Right forelimb (tissue), 1 donor: ENCODE measurements at places on chromosomes 16 and 17.

DNA sequence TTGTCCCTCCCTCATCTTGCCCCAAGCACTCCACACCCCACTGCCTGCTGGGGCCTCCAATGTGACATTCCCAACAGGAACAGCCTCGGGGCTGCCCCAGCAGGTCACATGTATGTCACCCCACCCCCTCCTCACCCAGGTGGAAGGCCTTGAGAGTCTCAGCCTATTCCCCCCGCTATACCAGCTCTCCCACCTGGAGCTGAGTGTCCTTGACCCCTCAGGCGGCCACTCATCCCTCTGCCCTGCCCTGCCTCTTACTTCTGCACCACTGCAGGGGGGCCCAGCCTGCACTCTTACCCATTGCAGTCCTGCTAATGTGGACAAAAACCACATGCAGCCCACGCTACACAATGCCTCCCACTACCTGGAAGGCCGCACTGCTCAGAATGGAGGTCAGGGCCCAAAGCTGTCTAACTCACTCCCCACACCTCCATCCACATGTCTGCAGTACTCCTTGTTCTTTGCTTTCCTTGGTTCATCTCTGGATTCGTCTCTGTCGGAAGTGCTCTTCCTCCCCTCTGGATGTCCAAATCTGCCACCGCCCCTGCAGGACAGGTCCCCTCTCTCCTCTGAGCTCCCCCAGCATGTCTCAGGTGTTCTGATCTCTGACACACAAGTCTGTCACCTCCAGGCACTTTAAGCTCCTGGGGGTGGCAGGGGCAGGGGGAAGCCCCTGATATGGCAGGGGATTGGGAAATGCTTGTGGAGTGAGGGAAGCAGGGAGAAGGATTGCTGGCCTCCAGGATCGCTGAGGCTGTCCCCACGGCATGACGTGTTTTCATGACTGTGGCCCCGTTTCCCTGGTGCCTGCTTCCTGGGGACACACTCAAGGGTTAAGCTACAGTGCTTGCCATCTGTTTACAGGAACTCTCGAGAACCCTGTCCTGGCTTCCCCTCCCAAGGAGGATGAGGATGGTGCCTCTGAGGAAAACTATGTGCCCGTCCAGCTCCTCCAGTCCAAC, 20.8 kb downstream of the TRPV2 start:
- DNase-seq, result no peak

DNA sequence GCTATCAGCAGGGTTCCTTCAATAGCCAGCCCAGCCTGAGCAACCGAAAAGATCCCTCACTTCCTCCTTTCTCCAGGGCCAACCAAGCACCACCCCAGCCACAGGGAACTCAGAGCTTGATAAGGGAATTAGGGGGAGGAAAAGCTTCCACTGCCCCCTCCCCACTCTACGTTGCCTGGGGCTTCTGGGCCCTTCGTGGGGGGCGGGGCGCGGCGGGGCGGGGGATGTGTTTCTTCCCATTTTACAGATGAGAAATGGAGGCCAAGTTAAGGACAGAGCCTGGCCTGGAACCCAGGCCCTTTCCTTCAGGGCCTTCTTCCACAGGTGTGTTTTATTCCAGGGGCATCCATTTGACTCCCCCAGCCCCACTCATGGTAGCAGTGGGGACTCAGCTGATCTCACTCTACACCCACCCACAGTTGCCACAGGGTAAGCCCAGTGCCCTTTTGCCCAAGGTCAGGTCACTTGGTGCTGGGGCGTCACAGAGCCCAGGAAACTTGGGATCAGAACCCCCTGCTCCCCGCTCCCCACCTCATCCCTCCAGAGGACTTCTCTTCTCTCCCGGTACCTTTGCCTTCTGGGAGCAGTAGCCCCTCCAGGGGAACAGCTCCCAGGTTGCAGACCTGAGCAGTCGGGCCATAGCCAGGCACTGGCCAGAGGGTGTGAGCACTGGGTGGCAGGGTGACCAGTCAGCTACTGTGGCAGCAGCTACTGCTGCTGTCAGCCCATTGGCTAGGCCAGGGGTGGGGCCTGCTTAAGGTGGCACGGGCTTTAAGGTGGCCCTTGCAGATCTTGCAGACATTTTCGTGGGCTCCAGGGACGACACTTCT, at the start of gene LDHD:
TSS of gene LDHD (minus strand) at position 700 of the 830 bp plus-strand sequence. CDS start at position 640, 60 bp downstream.
- DNase-seq, result no peak

DNA sequence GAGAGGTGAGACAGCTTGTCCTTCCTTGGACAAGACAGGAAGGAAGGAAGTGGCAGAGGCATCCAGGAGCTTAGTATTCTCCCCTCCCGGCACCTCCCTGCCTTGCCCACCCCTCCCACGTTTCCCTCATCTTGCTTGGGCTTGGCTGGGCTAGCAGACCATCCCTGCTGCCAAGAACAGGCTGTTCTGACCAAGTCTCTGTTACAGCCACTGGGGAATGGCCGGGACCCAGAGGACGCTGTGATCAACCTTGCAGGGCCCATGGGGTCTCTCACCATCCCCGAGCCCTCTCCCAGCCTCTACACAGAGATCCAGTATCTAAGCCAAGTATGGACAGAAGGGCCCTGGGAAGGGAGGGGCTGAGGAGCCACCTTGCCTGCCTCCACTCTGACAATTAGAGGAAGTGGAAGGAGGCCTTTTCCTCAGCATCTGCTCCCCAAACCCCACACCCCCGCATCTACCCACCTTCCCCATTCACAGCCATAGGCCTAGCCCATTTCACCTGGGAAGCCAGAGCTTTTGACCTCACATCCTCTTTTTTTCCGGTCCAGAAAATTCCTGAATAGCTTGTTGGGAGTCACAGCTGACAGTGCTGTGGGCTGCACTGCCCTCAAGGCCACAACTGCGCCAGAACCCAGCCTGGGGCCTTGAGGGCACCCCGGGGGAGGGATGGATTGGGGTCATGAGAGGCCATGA, 14.1 kb downstream of the CD300LG start:
- DNase-seq, result no peak

DNA sequence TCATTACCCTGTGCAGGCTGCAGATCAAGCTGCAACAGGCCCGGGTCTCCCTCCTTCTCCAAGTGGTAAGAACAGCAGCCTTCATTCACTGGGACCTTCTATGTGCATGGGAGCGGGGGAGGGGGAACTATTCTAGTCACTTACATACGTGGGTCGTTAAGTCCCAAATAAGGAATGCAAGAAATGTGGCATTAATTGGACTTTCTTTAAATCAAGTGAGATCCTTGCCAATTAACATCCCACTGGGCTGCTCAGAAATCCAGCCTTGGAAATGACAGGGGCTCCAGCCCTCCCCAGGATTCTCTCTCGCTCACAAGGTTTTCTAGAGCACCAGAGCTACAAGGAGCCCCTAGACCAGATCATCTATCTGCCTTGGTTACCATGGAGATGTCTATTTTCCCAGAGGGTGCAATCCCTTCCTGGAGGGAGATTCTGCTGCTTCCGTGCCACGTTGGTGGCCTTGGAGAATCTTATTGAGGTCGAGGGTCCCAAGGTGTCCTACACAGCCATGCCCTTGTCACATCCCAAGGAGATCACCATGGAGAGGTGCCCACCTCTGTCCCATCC, 5.2 kb upstream of the EIF1 start:
- no peak for DNase-seq

DNA sequence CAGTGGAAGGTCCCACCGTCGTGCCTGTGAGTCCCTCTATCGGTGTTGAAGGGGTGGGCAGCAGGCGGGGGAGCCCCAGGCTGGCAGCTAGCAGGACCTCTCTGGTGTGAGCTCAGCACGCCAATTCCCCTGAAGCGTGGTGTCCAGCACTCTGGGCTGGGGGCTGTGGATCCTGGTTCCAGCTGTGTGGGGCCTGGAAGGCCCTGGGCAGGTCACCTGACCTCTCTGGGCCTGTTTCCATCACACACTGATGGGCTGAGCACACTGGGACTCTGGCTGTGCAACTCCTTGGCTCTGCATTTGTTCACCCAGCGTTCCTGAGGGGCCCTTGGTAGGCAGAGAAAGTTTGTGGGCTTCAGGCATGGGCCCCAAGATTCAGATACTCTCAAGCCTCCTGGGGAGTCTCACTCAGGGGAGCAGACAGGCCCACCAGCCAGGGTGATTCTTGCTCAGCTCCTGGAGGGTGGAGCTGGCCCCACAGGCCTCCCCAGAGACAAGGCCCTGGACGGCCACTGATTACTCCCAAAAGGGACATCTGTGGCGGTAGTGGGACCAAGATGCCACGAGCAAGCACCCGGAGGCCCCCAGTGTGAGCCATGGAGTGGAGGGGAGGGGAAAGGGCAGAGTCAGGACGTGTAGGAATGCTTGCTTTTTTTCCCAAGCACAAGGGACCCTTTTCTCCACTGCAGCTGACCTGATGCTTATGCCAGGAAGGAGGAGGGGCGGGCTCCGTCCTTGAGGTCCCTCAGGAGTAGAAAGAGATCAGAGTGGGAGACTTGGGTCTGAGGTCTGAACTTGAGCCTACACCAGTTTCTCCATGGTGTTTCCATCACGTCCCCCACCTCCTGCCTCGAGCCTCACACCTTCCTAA, 8.5 kb downstream of the SCGB1C2 start:
- DNase-seq, result no peak

- no peak for DNase-seq
Observed at GRCh38 chr17:58329035-58329809, 627 bp upstream of the TSPOAP1 start.

DNA sequence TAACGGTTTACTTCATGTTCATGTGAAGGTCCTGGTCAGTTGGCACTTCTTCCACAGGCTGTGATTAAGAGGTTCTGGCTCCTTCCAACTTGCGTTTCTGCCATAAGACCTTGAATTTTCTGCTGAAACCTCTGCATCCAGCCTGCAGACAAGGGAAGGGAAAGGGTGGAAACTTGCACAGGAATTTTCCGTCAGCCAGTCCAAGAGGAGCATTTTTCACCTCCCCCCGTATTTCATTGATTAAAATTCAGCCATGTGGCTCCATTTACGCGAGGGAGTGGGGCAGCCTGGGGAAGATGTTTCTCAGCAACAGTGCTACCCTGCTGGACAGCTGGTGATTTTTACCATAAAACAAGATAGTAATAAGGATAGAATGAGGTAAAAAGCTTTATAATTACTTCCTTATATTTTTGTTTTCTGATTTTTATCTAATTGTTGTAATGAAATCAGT, 101.5 kb upstream of the SMIM36 start:
- peak; percentile 51 for DNase-seq

DNA sequence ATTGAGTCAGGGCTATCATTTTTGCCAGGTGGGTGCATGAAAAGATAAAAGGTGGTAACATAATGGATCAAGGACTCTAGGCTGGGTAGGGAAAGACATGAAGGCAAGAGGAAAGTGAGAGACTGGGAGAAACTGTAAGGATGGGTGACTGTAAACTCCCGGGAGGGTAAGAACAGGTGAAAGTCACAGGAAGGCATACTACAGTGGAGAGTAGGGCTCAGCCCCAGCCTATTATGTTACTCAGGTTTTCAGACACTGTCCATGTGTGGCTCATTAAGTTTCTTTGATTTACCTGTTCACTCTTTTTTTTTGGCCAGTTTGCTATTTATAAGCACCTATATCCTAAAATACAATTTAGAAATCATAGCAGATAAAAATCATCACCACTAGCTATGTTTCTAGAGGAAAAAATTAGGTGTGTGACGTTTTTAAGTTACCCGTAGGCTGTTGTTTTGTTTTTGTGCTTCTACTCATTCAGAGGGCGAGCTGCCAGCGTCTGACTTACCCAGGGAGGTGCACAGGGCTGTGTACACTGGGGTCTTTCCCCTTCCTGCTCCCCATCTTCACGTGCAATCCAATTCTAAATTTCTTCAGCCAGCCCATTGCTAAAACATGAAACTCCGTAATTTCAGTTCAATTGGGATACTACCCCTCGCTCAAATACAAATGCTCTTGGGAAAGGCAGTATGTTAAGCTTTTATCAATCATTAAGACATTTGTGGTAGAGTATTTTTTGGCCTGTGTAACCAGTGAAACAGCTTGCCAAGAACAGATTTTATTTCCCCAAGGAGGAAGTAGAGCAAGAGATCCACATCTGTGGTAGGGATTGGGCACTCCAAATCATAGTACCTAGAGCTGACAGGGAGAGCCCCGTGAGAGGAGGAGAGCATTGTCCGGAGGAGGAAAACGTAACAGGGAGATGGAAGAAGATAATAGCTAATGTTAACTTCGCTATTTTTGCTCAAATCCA, 21.7 kb upstream of the VWA3A start:
- DNase-seq, result no peak

DNA sequence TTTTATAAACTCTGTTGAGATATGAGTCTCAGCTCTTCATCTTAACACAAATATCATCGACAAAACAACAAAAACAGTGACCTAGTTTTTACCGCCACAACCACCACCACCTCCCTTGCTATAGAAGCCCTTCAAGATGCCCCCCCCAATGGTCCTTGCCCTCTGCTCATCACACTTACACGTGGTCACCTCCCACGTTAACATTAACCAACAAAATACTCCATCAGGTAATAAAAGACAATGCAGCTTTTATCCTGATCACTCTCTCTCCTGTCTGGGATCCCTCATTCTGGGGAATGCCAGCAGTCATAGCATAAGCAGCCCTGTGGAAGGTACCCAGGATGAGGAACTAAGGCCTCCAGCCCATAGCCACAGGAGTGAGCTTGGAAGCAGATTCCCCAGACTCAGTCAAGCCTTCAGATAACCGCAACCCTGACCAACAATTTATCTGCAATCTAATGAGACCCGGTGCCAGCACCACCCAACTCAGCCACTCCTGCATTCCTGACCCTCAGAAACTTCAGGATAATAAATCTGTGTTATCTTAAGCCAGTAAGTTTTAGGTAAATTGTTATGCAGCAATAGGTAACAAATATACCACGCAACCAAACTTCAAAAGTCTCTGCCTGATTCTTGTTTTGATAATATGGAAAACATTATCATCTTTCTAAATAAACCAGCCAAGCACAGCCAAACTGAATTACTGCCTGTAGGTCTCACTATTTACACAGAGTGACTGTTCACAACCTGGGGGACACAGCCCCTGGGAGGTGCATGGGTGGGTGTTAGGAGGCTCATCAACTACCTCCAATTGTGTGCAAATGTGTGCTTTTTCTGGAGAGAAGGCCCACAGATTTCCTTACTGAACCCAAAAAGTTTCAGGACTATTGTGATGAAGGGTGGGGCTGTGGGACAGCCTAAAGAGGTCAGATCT, 6.1 kb downstream of the PECAM1 start:
- DNase-seq, result no peak

GRCh38 chr17:81457401-81457800, 55.2 kb downstream of the ACTG1 start:
- DNase-seq, result no peak

- no peak for DNase-seq
Observed at GRCh38 chr17:2980211-2980903, 83.0 kb downstream of the OR1D5 start.
